GM18507 (cell line): ENCODE measurements at places on chromosomes 11 and 22.
A peak's percentile ranks its signal among the peaks of the same experiment; 100 is the strongest.

GRCh38 chr11:44032299-44033085 is 15.3 kb upstream of the ACCSL start:
- DNase-seq: no peak

GRCh38 chr11:102194257-102194656 is 84.0 kb downstream of the YAP1 start:
- DNase-seq: no peak

- DNase-seq: peak; percentile 18
Measured at GRCh38 chr11:6251120-6251733, 8.4 kb upstream of the CCKBR start.

DNA sequence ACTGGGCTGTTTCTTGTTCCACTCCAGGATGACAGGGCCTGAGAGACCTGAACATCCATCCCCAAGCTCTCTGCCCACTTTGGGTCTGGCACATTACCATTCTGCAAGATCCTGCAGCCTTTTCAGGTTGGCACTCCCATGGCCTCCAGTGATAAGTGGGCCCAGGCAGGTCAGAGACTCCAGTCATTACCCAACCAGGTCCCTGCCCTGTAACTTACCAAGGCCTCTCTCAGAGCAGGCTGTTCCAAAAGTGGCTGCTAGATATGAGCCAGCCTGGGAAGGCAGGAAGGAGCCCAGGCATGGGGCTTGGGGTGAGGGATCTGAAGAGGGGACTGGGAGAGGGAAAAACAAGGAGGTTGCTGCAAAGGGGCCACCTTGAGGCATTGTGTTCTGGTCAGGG is 35.9 kb downstream of the KCNQ1OT1 start:
- no peak for DNase-seq

GRCh38 chr22:26945565-26945964 is 288.2 kb downstream of the MIAT start:
- DNase-seq: no peak

DNA sequence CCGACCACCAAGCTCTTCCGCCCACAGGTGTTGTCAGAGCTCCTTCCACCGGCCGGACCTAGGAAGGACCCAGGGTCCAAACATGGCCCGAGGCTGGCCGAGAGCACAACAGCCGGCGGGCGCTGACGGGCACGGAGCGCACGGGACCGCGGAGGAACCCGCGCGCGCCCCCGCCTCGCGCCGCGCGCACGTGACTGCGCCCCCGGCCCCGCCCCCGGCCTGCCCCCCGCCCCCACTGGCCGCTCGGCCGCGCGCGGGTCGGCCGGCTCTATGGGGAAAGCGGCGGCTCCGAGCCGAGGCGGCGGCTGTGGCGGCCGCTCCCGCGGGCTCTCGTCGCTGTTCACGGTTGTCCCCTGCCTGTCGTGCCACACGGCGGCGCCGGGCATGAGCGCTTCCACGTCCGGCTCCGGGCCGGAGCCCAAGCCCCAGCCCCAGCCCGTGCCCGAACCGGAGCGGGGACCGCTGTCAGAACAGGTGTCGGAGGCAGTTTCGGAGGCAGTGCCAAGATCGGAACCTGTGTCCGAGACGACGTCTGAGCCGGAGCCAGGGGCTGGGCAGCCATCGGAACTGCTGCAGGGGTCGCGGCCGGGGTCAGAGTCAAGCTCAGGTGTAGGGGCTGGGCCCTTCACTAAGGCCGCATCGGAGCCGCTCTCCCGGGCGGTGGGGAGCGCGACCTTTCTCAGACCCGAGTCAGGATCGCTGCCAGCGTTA is at the start of gene OSBP2:
Gene OSBP2, plus strand, starts transcription at position 235 of the 711 bp plus-strand sequence. Its CDS starts 36 bp downstream, at position 271.
- no peak for DNase-seq

GRCh38 chr22:21714786-21715185 is 20.8 kb downstream of the YPEL1 start:
- no peak for DNase-seq
